ENCODE measurements at places on chromosomes 3 and 15.
A peak's percentile ranks its signal among the peaks of the same experiment; 100 is the strongest.

DNA sequence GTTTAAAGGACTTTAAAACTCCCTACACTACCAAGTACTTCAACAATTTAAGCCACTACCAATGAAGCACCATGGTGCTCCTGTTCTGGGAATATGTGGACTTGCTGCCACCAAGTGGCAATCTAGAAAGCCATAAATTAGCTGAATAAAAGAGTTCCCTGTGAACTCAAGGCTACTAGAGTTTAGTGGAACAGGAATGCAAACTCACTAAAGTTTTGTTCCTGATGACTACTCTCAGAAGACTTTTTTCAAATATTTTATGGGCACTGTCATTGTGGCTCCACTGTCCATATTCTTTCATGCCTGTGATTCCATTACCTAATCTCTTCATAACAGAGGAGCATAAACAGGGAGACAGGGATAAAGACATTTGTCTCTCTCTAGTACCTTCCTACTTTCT, 63.9 kb downstream of the TMCC1 start:
- peak; percentile 82 for DNase-seq

DNA sequence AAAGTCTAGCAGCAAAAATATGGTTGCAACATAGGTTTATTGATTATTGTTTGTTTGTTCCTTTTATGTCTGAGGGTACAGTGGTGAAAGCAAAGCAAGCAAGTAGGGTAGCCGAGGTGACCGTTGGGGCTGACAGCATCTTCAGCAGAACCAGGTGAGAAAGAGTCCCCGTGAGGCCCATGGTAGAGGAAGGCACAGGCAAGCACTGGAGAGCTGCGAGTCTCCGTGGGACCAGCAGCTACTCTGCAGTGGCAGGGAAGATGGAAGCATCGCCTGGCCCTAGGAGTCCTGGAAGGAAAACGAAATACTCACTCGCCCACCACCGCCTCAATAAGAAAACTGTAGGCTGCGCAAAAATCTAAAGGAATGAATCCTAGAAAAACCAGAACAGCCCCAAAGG, 25.3 kb upstream of the GABRA5 start:
- DNase-seq = no peak

DNA sequence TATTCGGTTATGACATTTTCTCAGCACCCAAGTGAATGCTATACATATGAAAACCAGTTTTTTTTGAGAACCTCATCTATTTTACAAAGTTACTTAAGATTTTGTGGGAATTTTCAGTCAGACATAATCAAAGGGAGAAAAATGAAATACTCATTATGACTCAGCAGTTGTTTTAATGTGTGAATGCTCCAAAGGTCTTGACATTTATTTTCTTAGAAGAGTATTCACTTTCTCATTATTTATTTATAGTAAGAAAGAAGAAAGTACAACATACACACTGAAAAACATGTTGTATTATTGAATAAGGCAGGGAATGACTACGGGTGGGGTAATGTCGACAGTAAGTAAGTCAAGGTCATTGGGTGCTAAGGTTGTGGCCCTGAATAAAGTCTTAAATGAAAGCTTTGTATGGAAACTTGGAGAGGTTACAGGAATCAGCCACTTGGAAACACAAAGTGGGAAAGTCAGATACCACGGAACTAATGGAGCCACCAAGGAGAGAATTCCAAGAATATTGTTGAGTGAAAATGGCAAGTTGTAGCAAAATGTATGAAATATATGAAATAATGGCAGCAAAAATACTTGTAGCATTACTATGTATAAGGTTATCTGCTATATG, 844.5 kb downstream of the TBL1XR1 start:
- DNase-seq = no peak

- no peak for DNase-seq
These were observed 196.7 kb downstream of the EPHA6 start for GRCh38 chr3:97010881-97011657.

DNA sequence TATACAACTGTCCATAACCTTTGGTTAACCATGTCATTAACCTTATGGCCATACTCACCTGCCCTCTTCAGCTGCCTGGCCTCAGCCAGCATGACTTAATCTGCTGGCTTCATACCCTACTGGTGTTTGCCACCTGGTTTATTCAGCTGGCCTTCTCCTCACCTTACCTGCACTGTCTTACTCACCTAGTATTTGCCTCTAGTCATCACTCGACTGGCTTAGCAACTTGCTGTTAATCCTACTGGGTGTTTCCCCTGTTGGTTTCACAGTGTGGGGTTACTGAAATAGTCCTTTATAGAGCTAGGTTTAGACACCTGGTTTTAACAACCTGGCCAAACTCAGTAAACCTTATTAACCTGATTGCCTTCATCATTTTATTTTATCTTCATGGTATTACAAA, 96.4 kb downstream of the IL12A start:
- no peak for DNase-seq

GRCh38 chr3:161295325-161295724, 74.2 kb downstream of the NMD3 start:
- DNase-seq = no peak

DNA sequence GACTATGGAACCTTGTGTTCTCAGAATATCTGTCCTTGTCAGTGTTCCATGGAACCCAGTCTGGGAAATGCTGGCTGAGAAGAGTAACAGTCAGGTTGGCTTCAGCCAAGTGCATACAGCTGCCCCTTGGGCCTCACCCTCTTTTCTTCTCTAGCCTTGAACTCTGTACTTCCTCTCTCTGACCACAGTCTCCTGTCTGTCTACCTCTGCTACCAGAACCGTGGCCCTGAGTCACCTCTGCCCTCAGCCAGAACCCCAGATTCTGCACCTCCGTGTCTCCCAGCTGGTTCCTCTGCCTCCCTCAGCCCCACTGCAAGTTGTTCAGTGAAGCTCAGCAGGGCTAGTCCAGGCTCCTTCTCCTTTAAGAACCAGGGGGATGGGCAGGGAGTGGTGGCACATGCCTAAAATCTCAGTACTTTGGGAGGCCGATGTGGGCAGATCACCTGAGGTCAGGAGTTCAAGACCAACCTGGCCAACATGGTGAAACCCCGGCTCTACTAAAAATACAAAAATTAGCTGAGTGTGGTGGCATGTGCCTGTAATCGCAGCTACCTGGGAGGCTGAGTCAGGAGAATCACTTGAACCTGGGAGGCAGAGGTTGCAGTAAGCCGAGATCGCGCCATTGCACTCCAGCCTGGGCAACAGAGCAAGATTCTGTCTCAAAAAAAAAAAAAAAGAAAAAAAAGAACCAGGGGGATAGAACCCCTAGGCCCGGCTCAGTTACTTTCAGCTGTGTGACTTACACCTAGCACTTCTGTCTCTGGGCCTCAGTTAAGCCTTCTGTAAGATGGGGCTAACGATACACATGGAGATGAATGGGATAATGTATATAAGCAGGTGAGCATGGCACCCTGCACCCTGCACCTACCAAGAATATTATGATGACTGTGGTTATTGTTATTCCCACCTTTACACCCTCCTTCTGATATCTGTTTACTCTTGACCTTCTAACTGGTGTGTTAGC, 24.3 kb upstream of the TATDN2 start:
- peak; percentile 61 for DNase-seq

- DNase-seq = no peak
These were observed 84.5 kb downstream of the WDR76 start for GRCh38 chr15:43911235-43911781.

DNA sequence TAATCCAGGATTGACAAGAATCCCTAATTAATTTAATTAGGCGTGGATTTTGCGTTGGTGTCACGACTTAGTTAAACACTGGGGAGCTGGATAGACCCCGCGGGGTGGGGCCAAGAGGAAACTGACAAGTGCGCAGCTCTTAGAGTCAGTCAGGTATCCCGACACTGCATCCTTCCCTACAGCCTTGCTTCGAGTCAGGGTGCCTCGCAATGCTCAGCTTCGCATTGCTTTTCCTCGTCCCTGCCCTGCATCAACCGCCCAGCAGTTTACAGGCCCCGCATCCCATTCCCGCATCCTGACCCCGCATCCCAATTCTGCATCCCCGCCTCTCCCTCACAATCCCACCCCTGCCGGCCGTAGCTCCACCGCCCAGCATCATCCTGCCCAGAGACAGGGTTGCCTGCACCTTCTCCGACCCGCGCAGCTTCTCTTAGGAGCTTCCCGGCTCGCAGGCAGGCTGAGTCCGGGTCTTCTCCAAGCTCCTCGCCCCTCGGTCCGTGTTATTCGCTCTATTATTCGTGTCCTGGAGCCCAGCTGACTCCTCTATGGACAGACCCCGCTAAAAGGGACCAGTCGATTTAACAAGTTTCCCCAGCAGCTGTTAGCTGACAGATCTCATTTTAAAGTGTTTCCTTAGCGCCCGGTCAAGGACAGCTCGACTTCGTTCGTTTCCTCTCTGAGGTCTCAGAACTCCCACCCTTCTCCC, 699 bp upstream of the SHOX2 start:
- no peak for DNase-seq

DNA sequence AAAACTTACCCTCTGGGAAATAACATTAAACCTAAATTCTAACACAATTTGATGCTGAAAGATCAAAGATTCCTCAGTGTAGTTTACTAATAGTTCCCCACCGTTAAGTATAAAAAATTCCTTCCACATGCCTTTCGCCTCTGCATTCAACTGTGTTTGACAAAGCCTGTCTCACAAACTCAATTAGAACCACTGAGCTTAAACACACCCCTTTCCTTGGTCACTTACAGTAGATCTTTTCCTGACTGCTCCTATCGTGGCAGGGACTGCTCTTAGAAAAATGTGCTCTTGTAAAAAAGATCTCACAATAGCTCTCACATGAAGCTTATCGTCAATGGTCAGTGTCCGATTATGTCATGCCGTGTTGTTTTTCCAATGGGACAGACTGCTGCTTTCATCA, 8.9 kb upstream of the KBTBD8 start:
- DNase-seq = no peak

DNA sequence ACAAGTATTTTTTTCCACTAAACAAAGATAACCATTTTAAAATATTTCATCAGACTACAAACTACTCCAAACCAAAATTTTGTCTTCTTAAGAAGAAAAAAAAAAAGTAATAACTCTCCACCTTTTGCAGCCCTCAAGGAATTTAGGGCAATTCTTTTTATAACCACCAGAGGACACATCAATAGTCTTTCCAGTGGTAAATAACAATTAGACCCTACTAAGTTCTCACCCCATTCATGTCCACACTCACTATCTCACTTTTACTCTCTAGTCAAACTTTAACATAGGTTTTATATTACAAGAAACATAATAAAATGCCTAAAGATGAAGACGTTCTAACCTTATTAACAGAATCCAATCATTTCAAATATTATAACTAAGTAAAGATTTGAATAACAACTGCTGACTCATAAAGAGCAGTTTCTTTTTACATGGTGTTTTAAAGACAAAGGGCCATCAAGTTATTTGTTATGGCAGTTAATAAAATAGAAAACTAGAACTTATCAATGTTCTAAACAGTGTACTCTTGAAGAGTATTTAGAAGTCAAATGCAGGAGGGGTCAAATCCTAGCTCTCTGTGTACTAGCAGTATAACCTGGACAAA, 33.0 kb downstream of the CCDC39 start:
- peak; percentile 32 for DNase-seq

DNA sequence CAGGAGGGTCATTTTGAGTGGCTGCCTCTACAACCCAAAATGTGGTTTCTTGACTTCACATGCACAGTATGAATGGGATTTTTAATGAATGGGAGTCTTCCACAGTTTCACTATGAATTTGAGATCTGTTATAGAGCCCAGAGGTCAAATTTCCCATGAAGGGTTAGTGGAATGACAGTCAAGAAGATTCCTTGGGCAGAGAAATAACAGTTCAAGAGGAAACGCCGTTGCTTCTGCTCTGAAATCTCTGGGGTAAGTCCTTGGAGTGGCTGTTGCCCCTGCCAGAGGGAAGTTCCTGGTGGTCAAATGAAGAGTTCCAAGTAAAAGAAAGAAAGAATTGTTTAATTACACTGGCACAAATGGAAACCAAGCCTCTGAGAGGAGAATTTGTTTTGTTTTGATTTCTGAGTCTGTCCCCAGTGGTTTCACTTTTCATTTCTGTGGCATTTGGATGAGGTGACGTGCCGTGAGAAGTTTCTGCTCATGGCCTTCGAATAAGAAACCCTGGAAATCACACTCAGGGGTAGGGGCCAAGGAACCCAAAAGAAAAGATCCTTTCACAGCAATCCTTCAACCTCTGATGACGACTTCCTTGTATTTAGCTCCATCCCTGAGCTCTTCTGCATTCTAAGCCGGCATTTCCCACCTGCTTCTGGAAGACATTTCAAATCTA, 77.5 kb upstream of the IL12A start:
- DNase-seq = no peak

GRCh38 chr15:74609938-74610301, 5.7 kb upstream of the CLK3 start:
- DNase-seq = no peak

DNA sequence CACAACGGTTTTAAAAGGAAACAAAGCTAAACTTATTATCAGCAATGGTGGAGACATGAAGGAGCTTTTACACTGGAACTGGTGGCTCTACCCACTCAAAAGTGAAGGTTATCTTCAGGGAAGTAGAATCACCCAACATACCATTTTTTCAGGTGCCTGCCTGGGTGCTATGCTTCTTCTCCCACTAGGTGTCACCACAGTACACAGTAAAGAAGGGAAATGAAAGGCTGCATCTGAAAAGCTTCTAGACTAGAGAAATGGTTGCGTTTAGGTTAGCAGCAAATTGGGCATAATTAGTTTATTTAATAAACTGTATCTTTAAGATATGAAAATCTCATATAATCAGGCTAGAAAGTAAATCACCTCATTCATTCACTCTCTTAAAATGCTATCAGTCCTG, 47.0 kb upstream of the SELENOK start:
- peak; percentile 62 for DNase-seq

GRCh38 chr15:52496776-52497470, 31.8 kb downstream of the MYO5A start:
- no peak for DNase-seq

GRCh38 chr15:70669966-70670658, 93.2 kb downstream of the UACA start:
- no peak for DNase-seq

DNA sequence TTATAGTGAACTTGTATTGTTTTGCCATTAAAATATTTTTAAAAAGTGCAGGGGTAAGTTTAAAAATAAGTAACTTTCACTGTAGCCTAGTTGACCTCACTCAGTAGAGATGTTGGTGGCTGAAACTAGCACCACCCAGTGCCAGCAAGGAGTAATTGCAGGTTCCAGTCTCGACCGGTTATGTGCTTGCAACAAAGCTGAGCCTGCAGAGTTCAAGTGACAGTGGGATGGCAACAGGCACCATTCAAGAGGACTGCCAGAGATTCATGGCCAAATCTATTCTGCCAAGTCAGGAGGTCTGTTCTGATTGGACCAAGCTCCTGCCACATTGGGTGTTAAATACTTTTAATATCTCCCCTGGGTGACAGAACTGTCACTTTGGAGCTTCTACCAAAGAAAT, 2.7 kb downstream of the ADAMTS7 start:
- peak; percentile 82 for DNase-seq

DNA sequence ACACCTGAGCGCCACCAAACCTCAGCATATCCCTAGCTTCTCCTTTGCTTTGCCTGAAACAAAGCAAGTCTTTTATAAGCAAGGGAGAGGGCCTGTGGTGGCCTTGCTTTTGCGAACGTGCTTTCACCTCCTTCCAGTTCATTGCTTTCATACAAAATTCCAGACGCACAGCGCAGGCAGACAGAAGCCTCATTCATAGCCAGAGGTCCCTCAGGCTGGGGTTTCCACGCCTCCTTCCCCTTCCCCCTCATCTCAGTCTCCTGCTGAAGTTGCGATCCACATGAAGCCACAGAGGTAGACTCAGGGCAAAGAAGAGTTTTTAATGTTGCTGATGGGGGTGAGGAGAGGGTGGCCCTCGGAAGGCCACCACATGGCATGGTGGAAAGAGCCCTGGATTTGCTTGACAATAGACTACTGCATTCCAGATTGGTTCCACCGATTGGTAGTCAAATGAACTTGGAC, 59.4 kb upstream of the FLNB start:
- DNase-seq = no peak
